ENCODE measurements at places on chromosomes 2 and 18.

GRCh38 chr2:76175295-76175694 is 464.6 kb upstream of the GCFC2 start:
- no peak for DNase-seq

- DNase-seq, result no peak
Measured at GRCh38 chr2:174438146-174438886, 42.8 kb downstream of the SCRN3 start.

GRCh38 chr2:159046966-159047365 is 78.5 kb downstream of the TANC1 start:
- DNase-seq, result no peak

DNA sequence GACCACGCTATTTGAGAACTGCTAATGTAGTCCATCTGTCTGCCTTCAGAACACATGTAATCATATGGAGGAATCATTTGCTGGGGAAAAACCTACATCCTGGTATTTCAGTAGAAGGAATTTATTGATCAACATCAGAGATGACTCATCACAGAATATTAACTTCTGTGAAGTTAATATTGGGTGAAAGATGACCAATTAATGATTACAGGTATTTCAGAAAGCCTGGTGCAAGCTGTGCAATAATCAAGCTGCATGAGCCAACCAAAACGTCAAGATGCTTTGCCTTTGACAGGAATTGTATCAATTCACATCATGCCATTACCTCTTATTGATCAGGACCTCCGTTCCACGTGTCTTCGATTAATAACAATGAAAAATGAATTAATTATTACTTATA is 9.4 kb upstream of the SPATS2L start:
- DNase-seq, result no peak

DNA sequence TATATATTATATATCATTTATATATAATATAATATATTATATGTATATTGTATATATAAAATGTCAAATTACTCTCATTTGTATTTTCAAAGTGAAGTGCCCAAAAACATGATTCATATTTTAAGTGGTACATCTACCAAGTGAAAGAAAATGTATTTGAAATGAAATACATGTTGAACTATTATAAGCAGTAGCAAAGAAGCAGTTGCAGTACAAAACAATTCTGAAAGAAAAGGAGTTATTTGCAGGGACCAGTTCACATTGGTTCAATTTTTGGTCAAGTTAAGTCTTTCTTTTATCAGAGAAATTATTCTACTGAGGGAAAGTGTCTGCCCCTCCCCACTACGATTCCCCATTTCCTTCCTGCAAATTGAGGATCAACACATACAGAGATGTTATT is 51.9 kb downstream of the APLF start:
- DNase-seq, result peak; percentile 49

GRCh38 chr2:182015334-182016109 is 29.9 kb downstream of the PPP1R1C start:
- DNase-seq, result no peak

DNA sequence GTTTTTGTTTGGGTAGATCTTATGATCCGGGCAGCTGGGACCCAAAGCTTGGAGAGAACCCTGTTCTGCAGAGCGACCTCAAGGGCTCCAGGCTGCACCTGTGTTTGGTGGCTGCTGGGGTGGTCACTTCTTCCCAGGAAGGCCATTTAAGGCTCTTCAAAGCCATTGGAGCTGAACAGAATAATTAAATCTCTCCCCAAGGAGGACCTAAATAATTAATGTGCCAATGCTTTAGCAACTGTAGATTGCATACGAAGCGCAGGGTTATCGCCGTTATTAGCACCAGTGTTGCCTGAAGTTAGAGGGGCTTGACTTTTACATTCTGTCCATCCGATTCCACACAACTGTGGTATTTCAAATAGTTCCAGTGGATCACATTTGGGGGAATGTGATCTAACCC is 251.4 kb downstream of the ATAD2B start:
- DNase-seq, result no peak

- no peak for DNase-seq
Measured at GRCh38 chr2:17918789-17919188, 40.3 kb downstream of the KCNS3 start.

- DNase-seq, result no peak
Measured at GRCh38 chr2:241563031-241563507, 4.5 kb downstream of the BOK start.

GRCh38 chr2:65429786-65430602 is 2.4 kb downstream of the SPRED2 start:
- no peak for DNase-seq

- DNase-seq, result peak; percentile 75
Measured at GRCh38 chr2:234500394-234501006, 3.6 kb upstream of the ARL4C start.

DNA sequence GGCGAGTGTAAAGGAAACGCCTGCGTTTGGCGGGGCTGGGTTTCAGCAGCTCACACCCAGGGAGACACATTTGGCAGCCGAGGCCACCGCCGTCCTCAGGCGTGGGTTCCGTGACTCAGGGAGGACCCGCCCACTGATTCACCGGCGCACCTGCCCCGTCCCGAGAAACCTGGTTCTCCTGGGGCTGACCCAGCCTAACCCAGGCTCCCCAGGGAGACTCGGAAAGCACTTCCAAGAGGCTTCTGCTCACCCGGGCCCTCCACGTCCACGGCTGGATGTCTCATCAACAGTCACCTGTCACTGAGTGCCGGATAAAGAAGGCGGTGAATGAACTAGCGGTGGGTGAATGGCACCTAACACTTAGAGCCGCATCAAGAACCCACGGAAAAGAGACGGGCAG is 126.4 kb upstream of the CTDP1 start:
- no peak for DNase-seq

DNA sequence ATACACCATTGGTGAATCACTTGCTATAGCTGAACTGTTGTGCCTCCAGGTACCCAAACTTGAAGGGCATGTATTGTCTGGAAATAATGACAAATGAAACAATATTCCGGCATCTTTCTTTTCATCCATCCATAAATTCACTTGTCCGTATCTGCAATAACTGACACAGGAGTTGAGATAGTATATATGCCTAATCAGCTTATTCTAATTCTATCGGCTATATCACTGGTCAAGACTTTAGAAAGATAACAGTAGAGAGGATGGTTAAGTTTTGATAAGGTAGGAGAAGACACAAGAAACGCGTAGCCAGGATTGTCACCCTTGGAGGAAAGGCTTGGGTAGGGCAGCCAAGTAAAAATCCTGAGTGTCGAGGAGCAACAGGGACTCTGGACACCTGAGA is 1634.6 kb upstream of the CELF4 start:
- no peak for DNase-seq

GRCh38 chr2:25743132-25743830 is 69.9 kb upstream of the DTNB start:
- DNase-seq, result peak; percentile 48

- DNase-seq, result no peak
Measured at GRCh38 chr18:5064841-5065370, 132.2 kb downstream of the AKAIN1 start.

GRCh38 chr18:24982831-24983230 is 369.1 kb downstream of the ZNF521 start:
- DNase-seq, result no peak

- no peak for DNase-seq
Measured at GRCh38 chr2:100057901-100058261, 84.5 kb downstream of the AFF3 start.

DNA sequence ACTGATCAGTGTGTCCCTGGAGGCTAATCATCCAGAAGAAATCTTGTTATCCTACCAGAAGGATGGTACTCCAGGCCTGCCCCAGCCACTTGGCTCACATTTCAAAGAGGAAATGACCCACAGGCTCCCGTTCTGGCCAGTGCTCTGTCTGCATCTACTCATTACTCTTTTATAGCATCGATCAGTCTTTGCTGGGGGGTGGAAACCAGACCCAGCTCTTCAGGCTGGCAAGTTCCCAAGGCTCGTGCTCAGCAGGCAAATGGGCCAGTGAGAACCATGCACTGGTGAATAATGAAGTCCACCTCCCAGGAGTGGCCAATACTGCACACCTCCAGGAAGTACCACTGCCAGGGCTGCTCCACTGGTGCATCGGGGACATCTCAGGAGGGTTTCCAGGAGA is 38.8 kb downstream of the DNER start:
- DNase-seq, result no peak

- no peak for DNase-seq
Measured at GRCh38 chr2:67879586-67880290, 183.1 kb downstream of the C1D start.

DNA sequence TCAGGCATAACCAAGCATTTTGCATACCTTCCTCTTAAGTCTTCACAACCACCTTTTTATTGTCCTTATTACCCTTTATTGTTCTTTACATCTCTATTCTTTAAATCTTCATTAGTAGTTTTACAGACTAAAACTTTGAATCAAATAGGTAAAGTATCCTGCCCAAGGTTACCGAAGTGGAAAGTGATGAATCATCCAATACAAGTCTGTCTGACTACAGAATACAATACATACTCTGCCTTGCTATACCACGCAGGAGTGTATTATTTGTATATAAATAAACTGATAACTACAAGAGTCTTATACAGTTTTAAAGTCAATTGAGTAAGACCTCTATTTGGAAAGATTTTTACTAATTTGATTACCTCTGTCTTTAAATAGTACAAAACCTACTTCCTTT is 196.0 kb downstream of the ZEB2 start:
- no peak for DNase-seq

- DNase-seq, result no peak
Measured at GRCh38 chr2:44107974-44108373, 60.7 kb upstream of the PPM1B start.

- peak; percentile 10 for DNase-seq
Measured at GRCh38 chr2:13193075-13193474, 476.3 kb downstream of the TRIB2 start.

- no peak for DNase-seq
Measured at GRCh38 chr2:225431105-225431863, 31.8 kb downstream of the NYAP2 start.

DNA sequence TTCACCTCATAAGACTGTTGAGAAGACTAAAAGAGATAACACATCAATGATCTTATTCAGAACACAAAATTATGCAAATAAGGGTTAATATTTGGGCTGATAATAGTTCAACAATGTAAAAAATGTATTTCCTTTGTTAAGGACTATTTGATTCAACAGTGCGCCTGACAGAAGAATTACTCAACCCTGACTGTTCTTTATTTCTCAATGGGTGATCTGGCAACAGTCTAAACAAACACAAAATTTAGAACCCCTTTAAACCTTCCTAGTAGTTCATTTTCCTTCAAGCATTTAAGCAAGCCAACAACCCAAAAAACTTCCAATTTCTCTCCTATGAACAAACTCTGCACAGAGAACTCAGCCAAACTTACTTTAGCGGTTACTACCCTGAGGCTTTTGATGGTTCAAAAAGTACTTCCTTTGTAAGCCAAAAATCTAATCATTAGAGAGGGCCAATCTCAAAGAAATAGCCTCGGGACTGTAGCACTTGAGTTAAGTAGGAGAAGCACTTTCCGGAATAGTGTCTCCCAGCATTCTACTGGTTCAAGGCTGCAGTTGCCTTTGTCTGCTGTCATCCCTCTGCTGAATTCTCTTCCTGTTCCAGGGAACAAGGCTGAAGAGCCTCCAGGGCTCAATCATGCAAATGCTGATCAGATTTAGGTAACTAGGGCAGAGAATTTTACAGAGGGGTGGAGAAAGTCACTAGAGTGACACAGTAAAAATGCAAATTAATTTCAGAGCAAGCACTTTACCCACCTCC is 40.9 kb upstream of the MAPK4 start:
- DNase-seq, result no peak

- DNase-seq, result no peak
Measured at GRCh38 chr2:158777077-158777476, 18.0 kb upstream of the DAPL1 start.

- DNase-seq, result no peak
Measured at GRCh38 chr2:161032635-161033034, 127.6 kb upstream of the TANK start.
